K562 (cell line): ENCODE measurements at places on chromosomes 16 and 17.

GRCh38 chr16:57663917-57664661 is 4.0 kb upstream of the ADGRG3 start:
- H3K27me3 ChIP-seq, result no peaks in the 10 kb centered on the region
- no peaks in the 10 kb centered on the region for H3K36me3 ChIP-seq
- H3K4me3 ChIP-seq, result no peak overlapping the region
- peaks cover 34% of the 10 kb centered on the region for H3K4me1 ChIP-seq
- H3K27ac ChIP-seq, result no peak overlapping the region

DNA sequence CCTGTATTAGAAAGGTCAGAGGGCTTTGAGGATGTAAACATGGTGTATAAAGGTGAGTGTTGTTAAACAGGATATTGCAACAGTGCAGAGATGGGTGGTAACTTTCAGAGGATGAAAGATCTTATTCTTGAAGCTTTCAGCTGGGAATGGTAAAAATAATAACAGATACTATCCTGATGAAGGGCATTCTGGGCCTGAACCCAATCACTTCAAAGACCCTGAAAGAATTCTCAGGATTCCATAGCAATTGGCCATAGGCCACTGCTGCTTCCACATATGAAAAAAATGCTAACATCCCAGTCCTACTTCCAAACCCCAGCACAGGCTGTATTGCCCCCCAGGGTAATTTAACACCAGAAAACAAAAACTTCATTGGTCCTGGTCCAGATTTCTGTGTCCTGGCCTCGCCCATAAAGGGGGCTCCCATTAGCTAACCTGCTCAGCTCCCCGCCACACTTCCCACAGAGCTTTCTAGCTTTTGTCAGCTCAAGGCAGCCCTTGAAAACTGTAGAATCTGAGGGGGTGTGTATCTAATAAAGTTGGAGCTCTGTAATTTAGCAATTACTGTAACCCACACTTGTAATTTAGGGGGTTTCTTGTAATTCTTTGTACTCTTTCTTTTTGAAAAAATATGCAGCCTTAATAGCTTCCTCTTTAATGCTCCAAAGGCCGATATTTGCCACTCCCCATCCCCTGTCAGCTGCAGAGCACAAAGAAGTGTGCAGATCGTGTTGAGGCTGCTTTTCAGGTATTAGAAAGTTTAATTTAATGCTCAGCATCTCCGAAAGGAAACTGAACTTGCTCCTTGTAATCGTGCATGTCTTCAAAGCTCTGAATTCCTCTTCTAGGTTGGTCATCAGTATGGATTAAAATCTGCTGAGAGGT is 371.5 kb downstream of the SEC14L1 start:
- no peak overlapping the region for H3K27ac ChIP-seq
- H3K4me3 ChIP-seq, result no peak overlapping the region
- no peak for DNase-seq
- no peaks in the 10 kb centered on the region; the same call in 2 of the 3 replicates for H3K27me3 ChIP-seq
- no peaks in the 10 kb centered on the region; the same call in 1 of the 2 replicates for H3K4me1 ChIP-seq

- no peak overlapping the region for H3K27ac ChIP-seq
- no peak for DNase-seq
- no peaks in the 10 kb centered on the region for H3K4me1 ChIP-seq
- H3K4me3 ChIP-seq, result no peak overlapping the region
Measured at GRCh38 chr17:56269556-56270389, 116.5 kb downstream of the ANKFN1 start.

- no peak overlapping the region for H3K27ac ChIP-seq
- H3K4me1 ChIP-seq, result no peaks in the 10 kb centered on the region
- DNase-seq, result no peak
- H3K4me3 ChIP-seq, result no peak overlapping the region
- no peaks in the 10 kb centered on the region for H3K36me3 ChIP-seq
Measured at GRCh38 chr16:22861580-22861979, 47.6 kb downstream of the HS3ST2 start.

GRCh38 chr16:24255456-24256371 is at the start of gene CACNG3:
TSS of gene CACNG3 (plus strand) at chr16:24256335. CDS start at chr16:24256755, 420 bp downstream.
- DNase-seq, result peak; percentile 85
- H3K36me3 ChIP-seq, result no peaks in the 10 kb centered on the region
- no peaks in the 10 kb centered on the region for H3K4me1 ChIP-seq
- H3K27ac ChIP-seq, result no peak within 1 kb of the TSS
- no peak within 1 kb of the TSS for H3K4me3 ChIP-seq

DNA sequence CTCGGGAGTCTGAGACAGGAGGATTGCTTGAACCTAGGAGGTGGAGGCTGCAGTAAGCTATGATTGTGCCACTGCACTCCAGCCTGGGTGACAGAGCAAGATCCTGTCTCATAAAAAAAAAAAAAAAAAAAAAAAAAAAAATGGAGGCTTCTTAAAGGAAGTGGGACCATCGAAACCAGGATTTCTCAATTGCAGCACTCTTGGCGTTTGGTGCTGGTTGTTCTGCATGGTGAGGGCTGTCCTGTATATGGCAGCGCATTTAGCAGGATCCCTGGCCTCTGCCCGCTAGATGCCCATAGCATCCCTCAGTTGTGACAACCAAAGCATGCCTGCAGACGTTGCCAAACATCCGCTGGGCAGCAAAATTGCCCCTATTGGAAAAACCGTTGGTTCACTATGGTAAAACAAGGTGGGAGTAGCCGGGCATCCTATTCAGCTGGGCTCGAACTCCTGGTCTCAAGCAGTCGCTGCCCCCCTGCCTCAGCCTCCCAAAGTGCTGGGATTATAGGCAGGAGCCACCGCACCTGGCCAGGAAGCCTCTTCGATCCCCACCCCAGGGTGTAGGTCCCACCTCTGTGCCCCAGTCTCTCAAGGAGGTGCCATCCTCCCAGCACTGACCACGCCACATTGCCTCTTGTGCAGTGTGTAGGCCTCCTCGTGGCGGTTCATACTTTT is 6.5 kb upstream of the NPIPB7 start:
- peaks cover 6% of the 10 kb centered on the region; the same call in 1 of the 2 replicates for H3K4me1 ChIP-seq
- DNase-seq, result no peak
- peaks cover 44% of the 10 kb centered on the region; the same call in 1 of the 3 replicates for H3K36me3 ChIP-seq
- no peak overlapping the region for H3K27ac ChIP-seq

DNA sequence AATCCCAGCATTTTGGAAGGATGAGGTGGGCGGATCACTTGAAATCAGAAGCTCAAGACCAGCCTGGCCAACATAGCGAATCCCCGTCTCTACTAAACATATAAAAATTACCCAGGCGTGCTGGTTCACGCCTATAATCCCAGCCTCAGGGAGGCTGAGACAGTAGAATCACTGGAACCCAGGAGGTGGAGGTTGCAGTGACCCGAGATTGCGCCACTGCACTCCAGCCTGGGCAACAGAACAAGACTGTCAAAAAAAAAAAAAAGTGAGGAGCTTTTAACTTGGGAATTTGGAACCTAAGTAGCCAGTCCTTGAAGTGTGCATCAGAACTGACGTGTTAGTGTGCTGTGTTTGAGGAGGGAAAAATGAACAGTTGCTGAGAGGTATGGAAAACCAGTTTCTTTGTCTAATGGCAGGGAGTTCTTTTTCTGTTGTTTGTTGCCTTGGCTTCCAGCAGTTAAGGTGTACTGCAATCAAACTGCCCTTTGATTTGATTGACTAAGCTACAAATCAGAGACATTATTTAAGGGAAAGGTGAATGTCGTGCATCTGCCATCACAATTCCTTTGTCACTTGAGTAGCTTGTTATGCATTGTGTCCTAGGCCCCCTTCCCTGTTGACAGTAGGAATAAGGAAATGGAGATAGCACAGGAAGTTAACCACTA is 8.6 kb upstream of the DUSP14 start:
- H3K4me1 ChIP-seq, result no peaks in the 10 kb centered on the region
- H3K4me3 ChIP-seq, result no peak overlapping the region
- H3K36me3 ChIP-seq, result peaks cover 26% of the 10 kb centered on the region
- H3K27me3 ChIP-seq, result no peaks in the 10 kb centered on the region
- H3K27ac ChIP-seq, result no peak overlapping the region

- H3K4me1 ChIP-seq, result peaks cover 52% of the 10 kb centered on the region
- peaks cover 9% of the 10 kb centered on the region; the same call in 1 of the 3 replicates for H3K36me3 ChIP-seq
Measured at GRCh38 chr17:81990836-81991683, 13.6 kb downstream of the ASPSCR1 start.

GRCh38 chr16:9092978-9093344 is 1.5 kb downstream of the HAPSTR1 start:
- no peak for DNase-seq
- H3K27ac ChIP-seq, result peak overlapping the region; percentile 93
- peak overlapping the region; percentile 95 for H3K4me3 ChIP-seq
- H3K27me3 ChIP-seq, result no peaks in the 10 kb centered on the region

DNA sequence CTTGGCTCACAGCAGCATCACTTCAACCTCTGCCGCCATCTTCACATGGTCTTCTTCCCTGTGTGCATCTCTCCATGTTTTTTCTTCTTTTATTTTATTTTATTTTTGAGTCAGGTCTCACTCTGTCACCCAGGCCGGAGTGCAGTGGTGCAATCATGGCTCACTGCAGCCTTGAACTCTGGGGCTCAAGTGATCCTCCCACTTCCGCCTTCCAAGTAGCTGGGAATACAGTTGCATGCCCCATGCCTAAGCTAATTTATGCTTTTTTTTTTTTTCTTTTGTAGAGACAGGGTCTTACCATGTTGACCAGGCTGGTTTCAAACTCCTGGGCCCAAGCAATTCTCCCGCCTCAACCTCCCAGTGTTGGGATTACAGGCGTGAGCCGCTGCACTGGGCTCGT is 1.9 kb downstream of the NUDT7 start:
- no peak for DNase-seq
- no peak overlapping the region for H3K4me3 ChIP-seq
- H3K27me3 ChIP-seq, result no peaks in the 10 kb centered on the region
- no peaks in the 10 kb centered on the region for H3K36me3 ChIP-seq
- H3K27ac ChIP-seq, result no peak overlapping the region

DNA sequence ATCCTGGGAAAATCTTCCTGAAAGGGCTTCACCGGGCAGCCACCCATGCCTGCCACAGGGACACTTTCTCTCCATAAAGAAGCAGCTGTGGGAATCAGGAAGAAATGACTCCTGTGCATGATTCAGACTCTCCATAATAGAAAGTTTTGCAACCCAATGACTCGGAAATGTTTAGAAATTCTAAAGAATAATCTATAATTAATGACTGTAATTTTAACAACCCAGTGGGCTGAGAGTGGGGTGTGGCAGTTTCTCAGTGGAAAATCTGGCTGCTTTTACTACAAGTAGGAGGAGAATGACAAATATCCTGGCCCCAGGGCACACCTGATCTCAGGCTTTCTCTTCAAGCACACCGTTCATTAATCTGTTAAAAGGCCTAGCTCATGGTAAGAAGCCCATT is 25.7 kb downstream of the IRF8 start:
- no peak overlapping the region for H3K4me3 ChIP-seq
- no peak for DNase-seq
- H3K27ac ChIP-seq, result no peak overlapping the region
- H3K36me3 ChIP-seq, result no peaks in the 10 kb centered on the region
- H3K4me1 ChIP-seq, result no peaks in the 10 kb centered on the region

- no peak for DNase-seq
- no peaks in the 10 kb centered on the region for H3K36me3 ChIP-seq
- H3K4me1 ChIP-seq, result no peaks in the 10 kb centered on the region
- H3K27ac ChIP-seq, result no peak overlapping the region
- H3K27me3 ChIP-seq, result no peaks in the 10 kb centered on the region; the same call in 2 of the 3 replicates
Measured at GRCh38 chr16:12339686-12340085, 363.2 kb downstream of the SNX29 start.

- H3K27ac ChIP-seq, result no peak overlapping the region
- DNase-seq, result no peak
- H3K4me1 ChIP-seq, result peaks cover 6% of the 10 kb centered on the region; the same call in 2 of the 3 replicates
- H3K4me3 ChIP-seq, result no peak overlapping the region
- H3K36me3 ChIP-seq, result no peaks in the 10 kb centered on the region
Measured at GRCh38 chr16:80079072-80079471, 461.7 kb upstream of the DYNLRB2 start.

DNA sequence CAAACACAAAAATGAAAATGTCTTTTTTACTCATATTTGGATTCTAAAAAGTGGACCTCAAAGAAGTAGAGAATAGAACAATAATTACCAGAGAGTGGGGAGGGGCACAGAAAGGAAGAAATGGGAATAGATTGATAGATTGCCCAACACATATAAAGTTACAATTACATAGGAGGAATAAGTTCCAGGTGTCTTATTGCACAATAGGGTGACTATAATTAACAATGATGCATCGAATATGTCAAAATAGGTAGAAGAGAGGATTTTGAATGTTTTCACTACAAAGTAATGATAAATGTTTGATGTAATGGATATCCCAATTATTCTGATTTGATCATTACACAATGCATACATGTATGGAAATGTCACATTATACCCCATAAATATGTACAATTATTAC is 556.0 kb downstream of the CDH8 start:
- no peaks in the 10 kb centered on the region for H3K4me1 ChIP-seq
- H3K27me3 ChIP-seq, result no peaks in the 10 kb centered on the region
- H3K4me3 ChIP-seq, result no peak overlapping the region
- no peaks in the 10 kb centered on the region for H3K36me3 ChIP-seq
- no peak for DNase-seq
- no peak overlapping the region for H3K27ac ChIP-seq

- no peak overlapping the region for H3K4me3 ChIP-seq
- no peak overlapping the region for H3K27ac ChIP-seq
- H3K36me3 ChIP-seq, result peaks cover 8% of the 10 kb centered on the region; the same call in 1 of the 3 replicates
- peaks cover 18% of the 10 kb centered on the region for H3K4me1 ChIP-seq
- no peak for DNase-seq
Measured at GRCh38 chr16:85014311-85014710, 3.0 kb upstream of the ZDHHC7 start.

- no peaks in the 10 kb centered on the region for H3K27me3 ChIP-seq
- no peak overlapping the region; the same call in 1 of the 2 replicates for H3K4me3 ChIP-seq
- H3K36me3 ChIP-seq, result peaks cover 27% of the 10 kb centered on the region; the same call in 2 of the 3 replicates
Measured at GRCh38 chr16:89685916-89686315, 573 bp upstream of the CDK10 start.

GRCh38 chr17:32936894-32937500 is 9.0 kb downstream of the TMEM98 start:
- H3K27me3 ChIP-seq, result no peaks in the 10 kb centered on the region
- peaks cover 76% of the 10 kb centered on the region for H3K36me3 ChIP-seq
- H3K4me3 ChIP-seq, result no peak overlapping the region
- H3K27ac ChIP-seq, result 0 out of 3 replicates have a peak overlapping the region, but pooled peaks have one; percentile 16
- DNase-seq, result peak; percentile 80

DNA sequence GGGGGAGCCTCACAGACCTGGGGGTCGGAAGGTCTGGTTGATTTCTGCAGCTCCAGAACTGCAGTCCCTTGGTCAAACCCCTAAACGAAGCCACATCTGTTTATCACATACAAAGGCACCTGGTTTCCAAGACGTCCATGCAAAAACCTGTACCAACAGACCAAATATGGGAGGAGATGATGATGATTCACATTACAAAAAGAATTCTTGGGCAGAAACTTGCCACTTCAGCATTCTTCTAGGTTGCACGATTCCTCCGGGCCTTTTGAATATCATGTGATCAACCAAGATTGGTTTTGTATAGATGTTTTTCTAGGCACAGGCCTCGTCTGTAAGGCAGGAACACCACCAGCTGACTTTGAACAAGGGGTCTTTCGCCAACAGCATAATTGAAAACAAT is 466.3 kb downstream of the SOX9 start:
- H3K27me3 ChIP-seq, result peaks cover 27% of the 10 kb centered on the region; the same call in 2 of the 3 replicates
- no peaks in the 10 kb centered on the region for H3K4me1 ChIP-seq
- DNase-seq, result no peak
- H3K36me3 ChIP-seq, result no peaks in the 10 kb centered on the region
- H3K27ac ChIP-seq, result no peak overlapping the region

DNA sequence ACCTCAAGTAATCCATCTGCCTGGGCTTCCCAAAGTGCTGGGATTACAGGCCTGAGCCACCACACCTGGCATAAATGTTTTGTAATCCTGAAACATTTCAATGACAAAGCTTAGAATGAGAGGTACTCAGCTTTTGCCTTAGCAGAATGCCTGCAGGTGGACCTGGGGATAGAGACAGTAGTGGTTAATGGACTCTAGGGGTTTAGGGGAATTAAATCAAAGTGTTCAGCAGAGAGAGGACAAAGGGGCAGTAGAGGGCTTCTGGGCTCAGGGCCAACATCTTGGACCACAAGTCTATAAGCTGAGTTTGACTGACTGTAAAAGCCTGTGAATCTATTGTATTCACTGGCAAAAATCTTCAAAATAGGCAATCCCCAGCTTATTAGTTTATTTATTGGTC is 36.0 kb upstream of the MED13 start:
- no peak for DNase-seq
- no peaks in the 10 kb centered on the region for H3K27me3 ChIP-seq
- H3K4me3 ChIP-seq, result no peak overlapping the region
